DMS53 (cell line): ENCODE measurements at places on chromosomes 4 and X.

DNA sequence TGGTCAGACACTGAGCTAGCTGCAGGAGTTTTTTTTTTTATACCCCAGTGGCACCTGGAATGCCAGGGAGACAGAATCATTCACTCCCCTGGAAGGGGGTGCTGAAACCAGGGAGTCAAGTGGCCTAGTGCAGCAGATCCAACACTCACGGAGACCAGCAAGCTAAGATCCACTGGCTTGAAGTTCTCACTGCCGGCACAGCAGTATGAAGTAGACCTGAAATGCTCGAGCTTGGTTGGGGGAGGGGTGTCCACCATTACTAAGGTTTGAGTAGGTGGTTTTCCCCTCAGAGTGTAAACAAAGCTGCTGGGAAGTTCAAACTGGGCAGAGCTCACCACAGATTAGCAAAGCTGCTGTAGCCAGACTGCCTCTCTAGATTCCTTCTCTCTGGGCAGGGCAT, 537.9 kb upstream of the LCORL start:
- peak; percentile 23 for DNase-seq

- DNase-seq, result no peak
Observed at GRCh38 chr4:22301253-22301652, 214.6 kb downstream of the ADGRA3 start.

DNA sequence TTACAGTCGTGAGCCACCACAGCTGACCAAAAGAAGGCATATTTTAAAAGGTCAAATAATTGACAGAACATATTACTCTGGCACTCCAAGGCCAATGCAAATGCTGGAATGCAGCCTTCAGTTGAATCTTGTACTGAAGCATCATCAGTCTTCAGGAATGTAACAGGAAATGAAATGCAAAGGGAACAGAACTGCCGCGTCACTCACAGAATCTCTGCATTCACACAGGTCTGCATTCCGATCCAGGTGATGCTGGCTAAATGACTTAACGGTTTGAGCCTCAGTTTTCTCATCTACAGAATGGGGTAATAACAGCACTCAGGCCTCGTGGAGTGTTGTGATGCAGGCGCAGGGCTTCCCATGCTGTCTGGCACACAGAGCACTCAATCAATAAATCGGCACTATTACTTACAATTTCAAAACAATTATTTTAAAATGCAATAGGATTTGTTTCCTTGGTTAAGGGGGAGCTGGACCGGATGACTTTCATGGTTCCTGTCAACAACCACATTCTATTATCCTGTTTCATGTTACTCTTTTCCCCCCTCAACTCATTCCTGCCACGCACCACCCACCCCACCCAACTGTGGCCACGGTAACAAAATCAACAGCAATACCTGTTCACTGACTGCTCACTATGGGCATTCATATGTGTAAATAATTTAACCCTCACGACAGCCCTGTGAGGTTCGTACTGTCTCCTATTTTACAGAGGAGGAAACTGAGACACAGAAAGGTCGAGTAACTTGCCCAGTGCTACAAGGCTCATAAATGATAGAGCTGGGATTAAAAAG, 32.4 kb downstream of the IGFBP7 start:
- no peak for DNase-seq

- DNase-seq, result peak; percentile 71
Observed at GRCh38 chr4:52368895-52369294, 290.2 kb downstream of the USP46 start.

GRCh38 chr4:115219315-115219860, 106.0 kb upstream of the NDST4 start:
- peak; percentile 41 for DNase-seq

DNA sequence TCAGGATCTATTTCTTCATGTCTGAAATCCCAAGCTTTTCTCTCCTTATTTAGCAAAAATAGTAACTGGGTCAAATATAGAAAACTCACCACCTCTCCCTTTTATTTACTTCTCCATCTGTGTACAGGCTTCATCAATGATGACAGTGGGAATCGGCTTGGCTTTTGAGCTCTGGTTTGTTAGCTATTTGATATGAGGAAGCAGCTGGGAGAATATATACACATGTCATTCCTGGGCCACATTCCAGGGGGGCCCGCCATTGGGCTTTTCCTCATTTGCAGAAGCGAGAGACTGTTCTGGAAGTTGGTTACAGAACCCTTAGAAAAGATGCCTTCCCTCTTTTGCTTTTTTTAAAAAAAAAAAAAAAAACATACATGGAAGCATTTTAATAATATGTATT, 107.4 kb upstream of the F9 start:
- no peak for DNase-seq

DNA sequence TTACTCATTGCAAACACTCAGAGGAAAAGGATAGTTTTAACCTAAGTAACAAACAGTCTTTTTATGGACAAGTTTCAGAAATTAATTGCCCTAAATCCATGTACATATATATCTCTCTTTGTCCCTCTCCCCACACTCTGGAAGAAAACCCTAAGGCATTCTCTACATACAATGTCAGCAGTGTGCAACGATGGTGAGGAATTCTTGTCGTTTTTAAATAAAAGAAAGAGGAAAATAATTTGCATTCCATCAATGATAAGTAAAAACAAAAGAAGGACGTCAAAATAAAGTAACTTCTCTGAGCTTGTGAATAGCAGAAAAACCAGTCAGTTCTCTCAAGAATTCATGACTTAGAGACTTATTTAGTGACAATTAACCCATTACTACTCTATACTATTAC, 550.5 kb upstream of the DIPK2B start:
- DNase-seq, result no peak
